ENCODE measurements at places on chromosomes 3 and 15.

- no peak for DNase-seq
- H3K4me3 ChIP-seq: no peak overlapping the region
- H3K36me3 ChIP-seq: no peaks in the 10 kb centered on the region
- H3K27me3 ChIP-seq: peaks cover 2% of the 10 kb centered on the region
Observed at GRCh38 chr3:109161487-109162123, 25.1 kb downstream of the C3orf85 start.

- DNase-seq: no peak
- H3K4me3 ChIP-seq: no peak overlapping the region
- no peaks in the 10 kb centered on the region for H3K27me3 ChIP-seq
- H3K36me3 ChIP-seq: peaks cover 6% of the 10 kb centered on the region
- H3K27ac ChIP-seq: no peak overlapping the region
Observed at GRCh38 chr3:113507501-113508067, 7.4 kb downstream of the SPICE1 start.

DNA sequence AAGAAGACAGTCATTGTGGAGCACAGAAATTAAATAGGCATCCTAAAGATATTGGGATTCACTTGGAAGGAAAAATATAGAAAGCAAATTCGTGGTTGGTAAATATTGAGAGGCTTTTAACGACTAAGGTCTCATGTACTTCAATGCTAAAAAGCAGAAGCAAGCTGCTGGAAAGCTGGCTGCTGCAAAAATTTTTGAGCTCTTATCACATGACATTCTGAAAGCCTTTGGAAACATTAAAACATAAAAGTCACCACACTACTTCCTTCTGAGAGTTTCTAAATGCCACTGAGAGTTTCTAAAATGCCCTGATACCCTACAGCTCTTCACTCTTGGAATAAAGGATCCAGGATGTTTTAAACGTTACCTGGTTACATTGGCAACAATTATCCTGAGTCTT, 39.0 kb upstream of the CBLB start:
- no peak for DNase-seq
- peaks cover 12% of the 10 kb centered on the region for H3K4me1 ChIP-seq
- H3K36me3 ChIP-seq: no peaks in the 10 kb centered on the region
- H3K4me3 ChIP-seq: no peak overlapping the region
- H3K27me3 ChIP-seq: no peaks in the 10 kb centered on the region

DNA sequence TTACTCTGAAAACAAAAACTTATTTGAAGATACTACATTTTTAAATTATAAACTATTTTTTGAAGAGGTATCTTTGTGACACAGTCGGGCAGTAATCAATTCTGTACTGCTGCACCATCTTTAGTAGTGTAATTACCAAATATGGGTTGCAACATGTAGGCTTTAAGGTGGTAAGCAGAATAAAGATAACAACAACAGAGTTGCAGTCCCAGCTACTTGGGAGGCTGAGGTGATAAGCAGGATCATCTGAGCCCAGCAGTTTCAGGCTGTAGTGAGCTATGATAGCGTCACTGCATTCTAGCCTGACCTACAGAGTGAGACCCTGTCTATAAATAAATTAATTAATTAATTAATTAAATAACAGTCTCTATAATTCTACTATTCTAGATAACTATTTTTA, 6.0 kb downstream of the PLOD2 start:
- no peaks in the 10 kb centered on the region for H3K36me3 ChIP-seq
- peaks cover 2% of the 10 kb centered on the region for H3K4me1 ChIP-seq
- H3K27ac ChIP-seq: no peak overlapping the region
- no peak for DNase-seq
- peaks cover 21% of the 10 kb centered on the region for H3K27me3 ChIP-seq
- no peak overlapping the region for H3K4me3 ChIP-seq

DNA sequence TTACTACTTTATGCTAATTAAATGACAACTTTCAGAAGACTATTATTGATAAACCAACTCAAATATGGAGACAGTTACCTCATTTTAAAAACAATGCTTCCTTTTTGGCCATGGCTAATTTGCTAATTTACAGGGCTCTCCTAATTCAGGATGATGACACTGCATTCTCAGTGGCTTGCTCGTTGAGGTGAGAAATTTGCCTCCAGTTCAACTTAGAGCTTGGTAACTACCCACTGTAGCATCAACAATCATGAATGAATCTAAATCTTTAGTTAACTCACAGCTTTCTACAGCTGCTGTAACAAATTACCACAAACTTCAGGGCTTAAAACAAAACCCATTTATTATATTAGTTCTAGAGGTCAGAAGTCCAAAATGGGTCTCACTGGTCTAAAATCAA, 14.0 kb downstream of the PBRM1 start:
- no peak for DNase-seq
- peaks cover 46% of the 10 kb centered on the region for H3K36me3 ChIP-seq
- H3K4me1 ChIP-seq: peaks cover 31% of the 10 kb centered on the region
- H3K27me3 ChIP-seq: no peaks in the 10 kb centered on the region
- H3K4me3 ChIP-seq: peak overlapping the region; percentile 40
- H3K27ac ChIP-seq: peak overlapping the region; percentile 94

DNA sequence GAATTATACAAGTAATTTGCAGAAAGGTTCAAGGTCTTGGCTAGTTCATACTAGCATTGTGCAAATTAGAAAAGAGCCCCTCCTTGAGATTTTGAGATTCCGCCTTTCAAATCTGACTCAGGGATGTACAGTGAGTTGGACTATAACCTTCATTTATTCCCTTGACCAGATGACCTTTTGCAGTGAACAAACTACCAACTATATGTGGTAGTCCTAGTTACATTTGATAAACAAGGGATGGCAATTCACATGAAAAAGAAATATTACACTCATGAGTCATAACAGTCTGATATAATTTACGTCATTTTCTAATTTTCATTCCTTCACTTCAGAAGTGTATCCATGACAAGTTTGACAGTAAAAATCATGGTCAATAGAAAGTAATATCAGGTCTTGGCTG, 860.4 kb downstream of the ROBO1 start:
- no peaks in the 10 kb centered on the region for H3K36me3 ChIP-seq
- no peaks in the 10 kb centered on the region for H3K4me1 ChIP-seq
- H3K27ac ChIP-seq: no peak overlapping the region
- DNase-seq: no peak
- H3K27me3 ChIP-seq: no peaks in the 10 kb centered on the region
- H3K4me3 ChIP-seq: no peak overlapping the region

GRCh38 chr3:4982773-4983738, 3.8 kb downstream of the BHLHE40 start:
- H3K4me1 ChIP-seq: peaks cover 63% of the 10 kb centered on the region
- H3K27me3 ChIP-seq: no peaks in the 10 kb centered on the region
- H3K27ac ChIP-seq: peak overlapping the region; percentile 87
- no peak for DNase-seq
- peak overlapping the region; percentile 95 for H3K4me3 ChIP-seq

GRCh38 chr15:83514584-83514983, 67.4 kb downstream of the SH3GL3 start:
- H3K36me3 ChIP-seq: no peaks in the 10 kb centered on the region
- no peak overlapping the region for H3K4me3 ChIP-seq
- no peak overlapping the region for H3K27ac ChIP-seq

GRCh38 chr15:65884511-65884910, 15.2 kb downstream of the RAB11A start:
- H3K4me1 ChIP-seq: peaks cover 80% of the 10 kb centered on the region
- peaks cover 70% of the 10 kb centered on the region for H3K36me3 ChIP-seq
- DNase-seq: no peak
- H3K27ac ChIP-seq: no peak overlapping the region
- no peaks in the 10 kb centered on the region for H3K27me3 ChIP-seq

DNA sequence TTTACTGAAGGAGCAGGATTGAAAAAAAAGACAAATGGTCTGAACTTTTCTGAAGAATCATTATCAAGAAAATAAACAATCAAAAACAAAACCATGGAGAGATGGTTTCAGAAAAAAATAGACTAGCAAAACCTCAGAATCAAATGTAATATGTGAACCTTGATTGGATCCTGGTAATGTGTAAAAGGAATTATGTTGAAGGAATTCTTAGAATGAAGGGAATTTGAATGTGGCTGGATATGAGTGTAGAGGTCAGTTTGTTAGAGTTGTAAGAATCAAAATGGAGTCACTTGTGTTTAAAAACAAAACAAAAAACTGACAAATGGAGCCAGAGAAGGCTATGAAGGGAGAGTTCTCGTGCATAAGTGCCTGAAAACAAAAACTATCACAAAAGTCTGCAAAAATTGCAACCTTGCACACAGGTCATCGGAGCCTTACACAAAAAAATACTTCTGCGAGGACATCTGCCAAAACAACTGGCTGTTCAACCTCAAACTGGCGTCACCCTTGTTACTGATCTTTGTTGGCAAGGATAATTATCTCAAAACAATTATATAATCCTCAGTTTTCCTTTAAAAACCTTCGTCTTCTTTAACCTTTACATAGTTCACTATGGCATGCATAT, 19.1 kb upstream of the ATP13A3 start:
- H3K4me3 ChIP-seq: no peak overlapping the region
- no peak overlapping the region for H3K27ac ChIP-seq
- no peaks in the 10 kb centered on the region for H3K36me3 ChIP-seq
- no peaks in the 10 kb centered on the region for H3K4me1 ChIP-seq
- DNase-seq: no peak

GRCh38 chr3:10281951-10282350, 10.8 kb downstream of the GHRL start:
- peaks cover 50% of the 10 kb centered on the region for H3K36me3 ChIP-seq
- peak overlapping the region; percentile 69 for H3K27ac ChIP-seq
- DNase-seq: no peak
- peaks cover 52% of the 10 kb centered on the region for H3K4me1 ChIP-seq
- H3K27me3 ChIP-seq: no peaks in the 10 kb centered on the region

DNA sequence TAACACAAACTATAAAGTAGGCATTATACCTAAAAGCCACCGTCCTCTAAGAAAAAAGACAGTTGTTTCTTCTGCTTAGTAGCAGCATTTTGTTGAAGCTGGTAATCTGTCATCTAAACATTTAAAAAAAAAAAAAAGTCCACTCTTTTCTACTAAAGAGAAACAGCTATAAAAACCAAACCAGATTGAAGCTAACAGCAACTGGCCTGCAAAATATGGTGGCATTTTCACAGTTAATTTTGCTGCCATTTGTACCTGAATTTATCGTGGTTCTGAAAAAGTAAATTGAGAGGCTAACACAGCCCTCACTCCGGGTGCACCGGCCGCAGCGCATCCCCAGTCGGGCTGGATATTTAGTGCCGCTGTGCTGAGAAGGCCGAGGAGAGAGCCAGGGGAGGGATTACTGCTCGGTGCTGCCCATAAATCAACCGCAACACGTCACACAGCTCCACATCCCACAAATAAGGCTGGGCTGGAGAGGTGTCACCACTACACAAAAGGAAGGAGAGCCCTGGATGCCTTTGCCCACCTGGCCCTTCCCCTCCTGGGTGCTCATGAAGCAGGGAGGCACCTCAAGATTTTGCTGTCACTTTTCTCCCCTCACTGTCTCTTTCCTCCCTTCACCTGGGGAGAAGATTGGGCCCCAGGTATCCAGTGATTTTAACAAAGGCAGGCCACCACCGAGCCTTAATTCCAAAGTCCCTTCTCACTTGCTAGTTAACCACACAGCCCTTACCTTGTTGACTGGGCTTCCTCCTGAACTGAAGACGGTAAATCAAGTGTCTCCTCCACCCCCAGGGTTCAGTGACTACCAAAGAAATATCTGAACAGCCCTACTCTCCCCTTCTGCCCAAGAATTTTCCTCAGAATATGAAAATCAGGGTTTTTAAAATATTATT, 44.4 kb downstream of the MECOM start:
- H3K27me3 ChIP-seq: no peaks in the 10 kb centered on the region
- H3K27ac ChIP-seq: no peak overlapping the region
- no peak for DNase-seq
- no peaks in the 10 kb centered on the region for H3K4me1 ChIP-seq
- no peak overlapping the region for H3K4me3 ChIP-seq

DNA sequence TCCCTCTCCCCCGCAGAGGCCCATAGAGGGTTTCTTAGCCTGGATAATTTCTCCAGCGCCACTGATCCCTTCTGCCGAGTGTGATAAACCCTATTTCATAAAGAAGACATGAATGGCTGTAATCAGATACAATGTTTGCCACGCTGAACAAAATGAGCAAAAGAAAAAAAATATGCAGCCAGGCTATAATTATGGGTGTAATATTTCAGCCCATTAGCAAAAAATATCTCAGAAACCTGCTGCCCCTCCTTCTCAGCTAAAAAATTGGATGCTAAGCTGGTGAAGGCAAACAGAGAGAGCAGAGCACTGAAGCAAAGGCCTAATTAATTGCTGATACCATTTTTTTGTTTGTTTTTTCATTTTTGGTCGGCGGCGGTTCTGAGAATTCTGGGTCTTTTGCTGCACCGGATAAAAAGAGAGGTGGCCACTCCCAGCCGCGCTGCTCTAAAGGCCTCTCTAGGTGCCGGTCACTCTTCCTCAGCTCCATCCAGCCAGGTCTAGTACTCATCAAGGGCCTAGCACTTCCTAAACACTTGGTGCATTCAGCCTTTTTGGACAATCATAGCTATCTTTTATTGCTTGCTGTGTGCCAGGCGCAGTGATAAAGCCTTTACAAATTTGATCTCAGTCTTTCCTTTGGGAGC, 128.7 kb upstream of the TLE3 start:
- peaks cover 7% of the 10 kb centered on the region for H3K4me1 ChIP-seq
- peaks cover under 1% of the 10 kb centered on the region for H3K27me3 ChIP-seq
- DNase-seq: no peak
- no peak overlapping the region for H3K27ac ChIP-seq

GRCh38 chr3:194808640-194809097, 123.0 kb downstream of the FAM43A start:
- DNase-seq: no peak
- no peak overlapping the region for H3K4me3 ChIP-seq
- no peaks in the 10 kb centered on the region for H3K36me3 ChIP-seq

DNA sequence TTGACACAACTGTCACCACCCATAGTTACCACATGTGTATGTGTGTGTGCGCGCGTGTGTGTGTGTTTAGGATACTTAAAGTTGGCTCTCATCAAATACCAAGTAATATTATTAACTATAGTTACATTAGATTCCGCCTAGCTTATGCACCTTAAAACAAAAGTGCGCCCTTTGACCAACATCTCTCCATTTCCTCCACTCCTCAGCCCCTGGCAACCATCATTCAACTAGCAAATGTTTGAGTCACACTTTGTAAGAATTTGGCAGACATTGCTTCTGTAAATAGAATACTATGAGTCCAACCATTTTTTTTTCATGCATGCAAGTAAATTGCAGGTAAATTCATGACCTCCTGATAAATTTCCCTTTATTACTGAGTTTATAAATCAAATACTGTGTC, 169.3 kb downstream of the GBE1 start:
- no peak overlapping the region for H3K4me3 ChIP-seq
- H3K27me3 ChIP-seq: no peaks in the 10 kb centered on the region

DNA sequence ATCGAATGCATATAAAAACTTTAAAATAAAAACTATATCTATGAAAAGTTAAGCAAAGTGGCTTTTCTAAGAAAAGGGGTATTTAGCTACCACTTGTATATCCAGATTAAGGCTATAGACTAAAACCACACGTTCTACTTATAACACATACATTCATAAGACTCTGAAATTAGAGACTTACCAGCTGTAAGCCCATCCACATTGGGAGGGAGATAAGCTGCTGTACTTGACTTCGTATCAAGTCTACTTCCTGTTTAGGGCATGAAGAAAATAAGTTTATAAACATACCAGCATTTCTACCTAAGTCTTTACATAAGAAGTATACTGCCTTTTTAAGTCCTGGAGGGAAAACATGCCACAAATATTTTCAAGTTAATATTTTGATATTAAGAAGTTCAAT, 27.7 kb downstream of the AQR start:
- no peak overlapping the region for H3K4me3 ChIP-seq
- H3K27ac ChIP-seq: no peak overlapping the region
- H3K36me3 ChIP-seq: peaks cover 35% of the 10 kb centered on the region
- DNase-seq: no peak
- H3K4me1 ChIP-seq: no peaks in the 10 kb centered on the region
- H3K27me3 ChIP-seq: no peaks in the 10 kb centered on the region

GRCh38 chr3:196272826-196273225, 14.7 kb downstream of the PCYT1A start:
- H3K27me3 ChIP-seq: no peaks in the 10 kb centered on the region
- no peak for DNase-seq
- no peak overlapping the region for H3K4me3 ChIP-seq
- H3K27ac ChIP-seq: peak overlapping the region; percentile 67
- peaks cover 26% of the 10 kb centered on the region for H3K36me3 ChIP-seq
- peaks cover 55% of the 10 kb centered on the region for H3K4me1 ChIP-seq
